ENCODE measurements at places on chromosomes 7 and 10. TPM values are rescaled to one million over a fixed set of nuclear protein-coding genes. Genes with fewer than 3 reads are reported as not detected.

- no peak overlapping the region for H3K27ac ChIP-seq
- no peaks in the 10 kb centered on the region for H3K4me1 ChIP-seq
- no peak overlapping the region for H3K4me3 ChIP-seq
- no peaks in the 10 kb centered on the region for H3K36me3 ChIP-seq
- H3K27me3 ChIP-seq: no peaks in the 10 kb centered on the region
- no peak for DNase-seq
Measured at GRCh38 chr10:33813871-33814270, 479.4 kb upstream of the NRP1 start.

GRCh38 chr7:86391813-86392212 is 251.9 kb upstream of the GRM3 start:
- no peak overlapping the region for H3K4me3 ChIP-seq
- no peak overlapping the region for H3K27ac ChIP-seq
- H3K4me1 ChIP-seq: no peaks in the 10 kb centered on the region
- H3K36me3 ChIP-seq: no peaks in the 10 kb centered on the region
- DNase-seq: no peak

GRCh38 chr10:113961182-113962031 is 82.3 kb upstream of the ADRB1 start:
- H3K4me1 ChIP-seq: peaks cover 47% of the 10 kb centered on the region
- no peak overlapping the region for H3K27ac ChIP-seq
- no peak for DNase-seq
- no peak overlapping the region for H3K4me3 ChIP-seq

- H3K36me3 ChIP-seq: no peaks in the 10 kb centered on the region
- H3K27ac ChIP-seq: no peak overlapping the region
- no peak overlapping the region for H3K4me3 ChIP-seq
- no peaks in the 10 kb centered on the region for H3K4me1 ChIP-seq
Measured at GRCh38 chr7:28613262-28613661, 200.9 kb downstream of the CREB5 start.

GRCh38 chr7:81499262-81500116 is 270.4 kb downstream of the HGF start:
- no peaks in the 10 kb centered on the region for H3K27me3 ChIP-seq
- peak; percentile 77 for DNase-seq
- H3K4me3 ChIP-seq: no peak overlapping the region
- peaks cover 5% of the 10 kb centered on the region for H3K4me1 ChIP-seq
- no peaks in the 10 kb centered on the region for H3K36me3 ChIP-seq
- H3K27ac ChIP-seq: peak overlapping the region; percentile 18

DNA sequence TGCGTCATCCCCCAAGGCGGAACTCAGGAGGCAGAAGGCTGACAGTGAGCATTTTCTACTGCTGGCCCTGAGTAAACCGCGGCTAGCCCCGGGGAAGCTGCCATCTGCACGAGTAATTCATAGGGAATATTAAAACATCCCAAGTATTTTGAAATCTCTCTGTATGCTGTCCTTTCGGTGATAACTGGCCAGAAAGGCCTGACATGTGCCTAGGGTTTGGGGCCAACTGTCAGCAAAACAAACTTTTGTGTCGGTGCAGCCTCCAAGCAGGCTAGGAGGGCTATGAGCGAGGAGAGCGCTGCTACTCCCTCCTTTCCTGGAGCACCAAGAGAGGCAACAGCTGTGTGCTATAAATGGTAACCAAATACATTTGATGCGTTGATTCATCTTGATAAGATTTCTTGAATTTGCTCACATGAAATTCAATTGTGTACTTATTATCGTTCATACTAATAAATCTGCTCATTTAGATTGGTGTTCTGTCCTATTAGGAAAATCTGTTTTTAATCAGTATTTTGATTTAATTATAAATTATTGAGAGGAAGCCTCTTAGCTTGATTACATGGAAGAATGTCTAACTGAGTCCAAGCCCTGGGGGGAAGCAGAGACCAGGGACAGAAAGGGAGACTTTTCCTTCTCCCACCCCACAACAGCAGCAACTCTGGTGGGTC is 124.4 kb upstream of the NPS start:
- peaks cover 44% of the 10 kb centered on the region for H3K36me3 ChIP-seq
- no peaks in the 10 kb centered on the region for H3K4me1 ChIP-seq
- no peak overlapping the region for H3K4me3 ChIP-seq
- no peak for DNase-seq

DNA sequence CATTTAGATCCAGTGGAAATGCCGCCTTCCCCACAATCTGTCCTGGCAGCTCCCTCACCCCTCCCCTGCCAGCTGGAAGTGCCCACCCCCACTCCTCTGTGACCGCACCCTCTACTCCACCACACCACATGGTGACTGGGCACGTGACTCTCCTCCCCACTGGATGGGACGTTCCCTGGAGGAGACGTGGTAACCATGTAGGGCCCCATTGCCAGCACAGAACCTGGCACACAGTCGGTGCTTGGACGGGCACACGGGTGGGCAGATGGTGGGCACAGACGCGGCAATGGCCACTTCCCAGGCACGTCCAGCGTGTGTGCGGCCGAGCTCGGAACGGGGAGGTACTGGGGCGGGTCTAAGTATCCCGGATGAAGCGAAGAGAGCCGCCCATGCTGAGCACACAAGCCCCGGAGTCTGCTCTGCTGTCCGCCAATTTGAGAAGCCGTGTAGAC is 245.6 kb downstream of the MAD1L1 start:
- no peaks in the 10 kb centered on the region for H3K27me3 ChIP-seq
- no peak overlapping the region for H3K4me3 ChIP-seq
- no peaks in the 10 kb centered on the region for H3K36me3 ChIP-seq
- H3K27ac ChIP-seq: no peak overlapping the region
- H3K4me1 ChIP-seq: no peaks in the 10 kb centered on the region
- no peak for DNase-seq

DNA sequence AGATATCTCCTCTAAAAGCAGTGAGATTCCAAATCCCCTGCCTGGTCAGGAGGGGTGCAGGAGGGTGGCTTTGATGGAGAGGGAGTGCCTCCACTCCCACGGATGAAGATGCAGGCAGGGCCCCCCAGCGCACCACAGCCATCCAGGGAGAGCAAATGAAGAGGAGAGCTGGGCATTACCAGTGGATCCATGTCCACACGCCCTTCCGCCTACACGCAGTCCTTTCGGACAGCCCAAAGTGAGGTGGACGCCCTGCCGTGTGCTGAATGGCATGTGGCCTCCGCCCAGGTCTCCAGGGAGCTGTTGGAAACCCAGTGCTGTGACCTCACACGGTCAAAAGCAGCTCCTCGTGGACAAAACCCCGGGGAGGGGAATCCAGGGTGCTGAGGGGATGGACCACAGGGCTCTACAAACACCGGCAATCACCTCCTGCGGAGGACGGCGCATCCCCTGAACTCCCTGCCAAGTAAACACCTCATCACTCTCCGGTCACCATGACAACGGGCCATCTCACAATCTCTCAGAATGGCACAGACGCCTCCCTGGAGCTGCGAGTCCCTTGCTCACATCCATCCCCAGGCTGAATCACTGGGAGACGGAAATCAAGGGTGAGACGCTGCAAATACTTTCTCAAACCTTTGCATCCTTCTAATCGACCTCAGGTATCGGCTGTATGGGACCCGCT is 35.0 kb upstream of the DNAAF5 start:
- no peak overlapping the region for H3K4me3 ChIP-seq
- no peak overlapping the region for H3K27ac ChIP-seq
- no peaks in the 10 kb centered on the region for H3K4me1 ChIP-seq
- H3K36me3 ChIP-seq: no peaks in the 10 kb centered on the region
- no peaks in the 10 kb centered on the region for H3K27me3 ChIP-seq
- DNase-seq: no peak

- H3K27ac ChIP-seq: no peak overlapping the region
- no peaks in the 10 kb centered on the region for H3K36me3 ChIP-seq
- H3K27me3 ChIP-seq: peaks cover 13% of the 10 kb centered on the region
- H3K4me1 ChIP-seq: no peaks in the 10 kb centered on the region
- no peak for DNase-seq
- no peak overlapping the region for H3K4me3 ChIP-seq
Measured at GRCh38 chr7:36979810-36980248, 255.5 kb upstream of the AOAH start.

Gene PON1
- not detected for total RNA-seq

Gene TACC2
- total RNA-seq: 11.2 TPM

Gene TUBGCP2
- 49.7 TPM for total RNA-seq

Gene CFAP46
- not detected for total RNA-seq

Gene SCIN
- 0.37 TPM for total RNA-seq

Gene BHLHA15
- not detected for total RNA-seq

Gene VPS41
- 36.0 TPM for total RNA-seq

Gene NPSR1
- total RNA-seq: not detected
